ENCODE measurements at places on chromosomes 3 and 15.
A peak's percentile ranks its signal among the peaks of the same experiment; 100 is the strongest.

- no peak for DNase-seq
Observed at GRCh38 chr15:44620081-44620480, 43.4 kb downstream of the SPG11 start.

- no peak for DNase-seq
Observed at GRCh38 chr15:88828791-88829190, 25.6 kb downstream of the ACAN start.

DNA sequence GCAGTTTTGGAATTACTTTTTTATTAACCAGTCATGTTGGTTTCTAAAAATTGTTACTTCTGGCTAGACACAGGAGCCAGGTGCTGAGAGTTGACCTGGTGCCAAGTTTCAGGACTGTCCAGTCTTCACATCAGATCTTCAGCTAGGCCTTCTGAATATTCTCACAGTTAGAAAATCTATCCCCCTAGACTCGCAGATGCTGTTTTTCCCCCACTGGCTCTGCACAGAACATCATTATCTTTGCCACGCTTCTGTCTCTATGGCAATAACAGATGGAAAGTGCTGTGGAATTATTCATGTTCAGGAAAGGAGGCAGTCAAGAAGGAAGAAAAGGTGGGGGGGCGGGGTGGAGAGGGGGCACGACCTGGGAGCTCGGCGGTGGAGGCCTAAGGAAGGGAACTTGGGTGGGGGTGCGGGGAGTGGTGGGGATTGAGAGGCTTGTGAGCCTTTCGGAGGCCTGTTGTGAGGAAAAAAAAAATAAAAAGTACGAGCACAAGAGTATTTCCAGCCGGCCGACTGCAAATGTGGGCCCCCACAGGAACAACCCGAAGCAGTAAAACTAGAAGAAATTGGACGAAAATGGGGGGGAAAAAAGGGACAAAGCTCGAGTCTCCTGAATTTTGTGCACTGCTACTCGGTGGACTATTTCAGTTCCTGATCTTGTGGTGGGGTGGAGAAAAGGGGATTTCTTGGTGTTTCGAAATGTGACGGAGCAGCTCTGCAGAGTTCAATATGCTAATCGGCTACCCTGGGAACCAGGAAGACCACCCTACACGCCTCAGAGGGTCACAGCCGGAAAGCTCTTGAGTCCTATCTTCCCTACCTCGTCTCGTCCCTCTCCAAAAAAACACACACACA, 1.5 kb upstream of the SKIL start:
- DNase-seq = peak; percentile 46

GRCh38 chr3:42684632-42685362, 540 bp upstream of the KLHL40 start:
- DNase-seq = no peak

- no peak for DNase-seq
Observed at GRCh38 chr3:83461411-83461810, 1497.4 kb upstream of the CADM2 start.

- DNase-seq = peak; percentile 27
Observed at GRCh38 chr15:60720493-60721256, 241.7 kb upstream of the ICE2 start.

GRCh38 chr3:190385731-190386688, 2.0 kb upstream of the CLDN16 start:
- DNase-seq = no peak

GRCh38 chr15:65399997-65400396, 22.2 kb upstream of the IGDCC3 start:
- DNase-seq = no peak

DNA sequence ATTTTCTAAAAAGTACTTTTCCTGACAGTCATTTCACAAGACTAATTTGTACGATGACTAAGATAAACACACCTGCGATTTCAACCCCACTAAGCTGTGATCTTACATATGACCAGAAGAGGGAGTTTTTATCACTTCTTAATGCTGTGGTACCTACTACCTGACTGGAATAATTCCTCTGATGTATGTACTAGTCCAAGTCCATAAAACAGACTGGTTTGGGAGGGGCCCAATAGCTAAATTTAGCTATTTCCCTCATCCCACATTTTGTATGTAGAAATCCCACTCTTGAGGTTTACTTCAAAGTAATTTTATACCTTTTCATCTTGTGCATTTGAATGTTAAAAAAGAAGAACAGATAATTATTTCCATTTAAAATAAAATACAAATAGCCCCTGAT, 49.7 kb upstream of the SCAANT1 start:
- DNase-seq = peak; percentile 41

DNA sequence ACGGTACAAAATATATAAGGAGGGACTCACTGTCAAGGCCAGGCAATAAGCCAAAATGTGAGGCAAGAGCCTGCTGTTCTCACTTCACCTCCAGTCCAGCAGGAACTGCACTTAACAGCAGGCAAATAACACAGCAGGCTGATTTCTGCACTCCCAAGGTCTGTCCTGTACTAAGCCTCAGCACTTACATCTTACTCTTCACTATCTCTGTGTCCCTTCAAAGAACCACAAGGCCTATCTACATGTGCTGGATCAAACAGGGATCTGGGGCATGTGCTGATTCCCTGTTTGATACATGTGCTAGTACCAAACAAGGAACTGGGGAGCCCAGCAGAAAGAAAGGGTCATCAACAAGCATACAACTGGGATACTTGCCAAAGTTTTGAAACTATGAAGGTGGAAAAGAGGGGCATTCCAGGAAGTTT, 22.2 kb downstream of the UACA start:
- DNase-seq = no peak

DNA sequence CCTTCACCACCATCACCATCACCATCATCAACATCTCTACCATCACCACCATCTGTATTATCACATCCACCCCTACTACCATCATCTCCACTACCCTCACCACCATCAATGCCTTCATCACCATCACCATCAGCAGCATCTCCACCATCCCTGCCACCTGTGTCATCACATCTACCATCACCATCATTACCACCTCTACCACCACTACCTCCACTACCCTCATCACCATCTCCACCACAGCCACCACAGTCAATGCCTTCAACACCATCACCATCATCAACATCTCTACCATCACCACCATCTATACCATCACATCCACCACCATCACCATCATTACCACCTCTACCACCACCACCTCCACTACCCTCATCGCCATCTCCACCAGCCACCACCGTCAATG, 196.7 kb downstream of the SHQ1 start:
- DNase-seq = no peak

GRCh38 chr15:25799906-25800700, 63.0 kb downstream of the ATP10A start:
- DNase-seq = no peak

GRCh38 chr15:39345176-39345575, 235.7 kb upstream of the THBS1 start:
- no peak for DNase-seq

DNA sequence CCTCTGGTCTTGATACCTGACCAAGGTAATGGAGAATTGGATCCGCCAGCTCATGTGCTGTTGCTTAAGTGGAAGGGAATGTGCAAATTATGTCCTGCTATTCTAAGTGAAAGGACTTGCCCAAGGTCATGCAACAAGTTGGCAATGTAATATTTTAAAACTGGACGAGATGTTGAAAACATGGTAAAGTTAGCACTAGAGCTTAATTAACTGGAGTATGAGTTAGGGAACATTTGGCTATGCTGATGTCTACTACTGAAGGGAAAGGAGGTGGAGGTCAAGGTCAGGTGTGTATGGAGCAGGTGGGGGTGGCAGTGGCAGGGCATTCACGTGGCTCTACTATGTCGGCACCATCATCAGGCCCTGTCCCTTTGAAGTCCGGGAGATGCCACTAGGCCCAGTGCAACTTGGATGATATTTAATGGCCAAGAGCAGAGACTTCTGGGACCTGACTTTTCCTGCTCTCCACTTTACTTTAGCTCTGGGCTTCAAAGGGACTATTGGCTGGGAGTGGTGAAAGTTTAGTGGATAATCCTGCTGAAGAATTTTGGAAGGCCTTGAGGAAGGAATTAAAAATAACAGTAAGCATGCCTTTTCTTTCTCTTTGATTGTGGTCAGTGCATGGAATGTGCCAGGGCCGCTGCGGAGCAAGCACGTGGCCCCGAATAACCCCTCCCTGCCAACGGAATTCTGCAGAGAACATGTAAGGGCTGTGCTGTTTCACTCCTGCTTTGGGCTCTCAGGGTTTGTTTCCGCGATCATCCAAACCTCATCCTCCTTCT, 14.9 kb downstream of the SMAD3 start:
- no peak for DNase-seq

DNA sequence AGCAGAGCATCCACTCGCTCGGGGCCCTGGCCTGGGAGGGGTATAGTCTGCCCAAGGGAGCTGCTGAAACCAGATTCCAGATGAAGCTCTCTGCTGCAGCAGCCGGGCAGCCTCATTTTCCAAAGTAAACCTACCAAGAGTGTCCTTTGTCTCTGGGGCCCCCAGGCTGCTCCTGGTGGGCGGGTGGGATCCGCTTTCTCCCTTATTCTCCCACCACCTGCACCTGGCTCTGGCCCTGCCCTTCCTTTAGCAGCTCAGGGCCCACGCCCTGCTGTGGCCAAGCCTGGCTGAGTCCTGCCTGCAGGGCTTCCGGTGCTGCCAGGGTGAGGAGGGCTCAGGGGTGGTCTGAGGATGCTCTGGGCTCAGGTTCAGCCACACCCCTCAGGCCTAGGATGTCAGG, 13.0 kb downstream of the SCN5A start:
- no peak for DNase-seq

DNA sequence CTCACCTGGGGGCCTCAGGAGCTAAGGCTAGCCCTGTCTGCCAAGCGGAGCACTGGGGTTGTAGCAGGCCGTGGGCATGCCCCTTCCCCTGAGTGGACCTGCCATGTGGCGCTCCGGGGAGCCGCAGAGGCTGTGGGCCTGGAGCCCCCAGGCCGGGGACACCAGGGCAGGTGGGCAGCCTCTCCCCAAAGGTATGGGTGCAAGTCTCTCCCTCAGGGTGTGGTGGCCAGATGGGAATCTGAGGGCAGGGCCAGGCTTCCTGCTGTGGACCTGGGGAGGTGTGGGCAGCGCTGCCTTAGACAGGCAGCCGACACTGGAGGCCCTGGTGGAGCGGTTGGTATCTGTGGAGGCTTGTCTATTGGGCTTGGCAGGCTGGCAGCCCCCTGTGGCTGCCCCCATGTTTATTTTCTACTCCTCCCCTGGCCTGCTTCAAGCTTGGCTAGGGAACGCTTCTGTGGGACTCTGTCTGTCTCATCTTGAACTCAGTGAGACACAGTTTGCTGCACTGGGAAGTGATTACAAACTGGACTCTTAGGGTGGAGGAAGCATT, 5.9 kb downstream of the ACVR2B start:
- DNase-seq = peak; percentile 14

DNA sequence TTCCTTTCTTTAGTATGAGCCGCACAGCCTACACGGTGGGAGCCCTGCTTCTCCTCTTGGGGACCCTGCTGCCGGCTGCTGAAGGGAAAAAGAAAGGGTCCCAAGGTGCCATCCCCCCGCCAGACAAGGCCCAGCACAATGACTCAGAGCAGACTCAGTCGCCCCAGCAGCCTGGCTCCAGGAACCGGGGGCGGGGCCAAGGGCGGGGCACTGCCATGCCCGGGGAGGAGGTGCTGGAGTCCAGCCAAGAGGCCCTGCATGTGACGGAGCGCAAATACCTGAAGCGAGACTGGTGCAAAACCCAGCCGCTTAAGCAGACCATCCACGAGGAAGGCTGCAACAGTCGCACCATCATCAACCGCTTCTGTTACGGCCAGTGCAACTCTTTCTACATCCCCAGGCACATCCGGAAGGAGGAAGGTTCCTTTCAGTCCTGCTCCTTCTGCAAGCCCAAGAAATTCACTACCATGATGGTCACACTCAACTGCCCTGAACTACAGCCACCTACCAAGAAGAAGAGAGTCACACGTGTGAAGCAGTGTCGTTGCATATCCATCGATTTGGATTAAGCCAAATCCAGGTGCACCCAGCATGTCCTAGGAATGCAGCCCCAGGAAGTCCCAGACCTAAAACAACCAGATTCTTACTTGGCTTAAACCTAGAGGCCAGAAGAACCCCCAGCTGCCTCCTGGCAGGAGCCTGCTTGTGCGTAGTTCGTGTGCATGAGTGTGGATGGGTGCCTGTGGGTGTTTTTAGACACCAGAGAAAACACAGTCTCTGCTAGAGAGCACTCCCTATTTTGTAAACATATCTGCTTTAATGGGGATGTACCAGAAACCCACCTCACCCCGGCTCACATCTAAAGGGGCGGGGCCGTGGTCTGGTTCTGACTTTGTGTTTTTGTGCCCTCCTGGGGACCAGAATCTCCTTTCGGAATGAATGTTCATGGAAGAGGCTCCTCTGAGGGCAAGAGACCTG, 13.2 kb downstream of the GREM1 start:
- no peak for DNase-seq

DNA sequence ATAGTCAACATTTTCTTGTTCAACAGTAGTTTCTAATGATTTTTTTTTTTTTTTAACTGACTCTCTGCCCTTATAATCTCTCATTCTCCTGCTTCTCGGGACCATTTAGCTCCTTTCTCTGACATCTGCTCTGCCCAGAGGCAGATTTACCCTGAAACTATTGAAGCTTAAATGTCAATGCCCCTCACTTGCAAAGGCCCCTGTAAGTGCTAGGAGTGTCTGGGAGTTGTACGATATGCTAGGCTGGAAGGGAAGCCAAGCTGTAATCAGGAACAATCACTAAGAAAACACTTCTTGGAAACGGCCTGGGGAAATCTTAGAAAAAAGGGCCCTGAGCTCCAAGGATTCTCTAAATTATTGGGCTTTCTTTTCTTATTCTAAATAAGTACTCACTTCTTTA, 5.8 kb upstream of the PLOD2 start:
- no peak for DNase-seq

- no peak for DNase-seq
Observed at GRCh38 chr3:194730365-194730764, 44.7 kb downstream of the FAM43A start.

DNA sequence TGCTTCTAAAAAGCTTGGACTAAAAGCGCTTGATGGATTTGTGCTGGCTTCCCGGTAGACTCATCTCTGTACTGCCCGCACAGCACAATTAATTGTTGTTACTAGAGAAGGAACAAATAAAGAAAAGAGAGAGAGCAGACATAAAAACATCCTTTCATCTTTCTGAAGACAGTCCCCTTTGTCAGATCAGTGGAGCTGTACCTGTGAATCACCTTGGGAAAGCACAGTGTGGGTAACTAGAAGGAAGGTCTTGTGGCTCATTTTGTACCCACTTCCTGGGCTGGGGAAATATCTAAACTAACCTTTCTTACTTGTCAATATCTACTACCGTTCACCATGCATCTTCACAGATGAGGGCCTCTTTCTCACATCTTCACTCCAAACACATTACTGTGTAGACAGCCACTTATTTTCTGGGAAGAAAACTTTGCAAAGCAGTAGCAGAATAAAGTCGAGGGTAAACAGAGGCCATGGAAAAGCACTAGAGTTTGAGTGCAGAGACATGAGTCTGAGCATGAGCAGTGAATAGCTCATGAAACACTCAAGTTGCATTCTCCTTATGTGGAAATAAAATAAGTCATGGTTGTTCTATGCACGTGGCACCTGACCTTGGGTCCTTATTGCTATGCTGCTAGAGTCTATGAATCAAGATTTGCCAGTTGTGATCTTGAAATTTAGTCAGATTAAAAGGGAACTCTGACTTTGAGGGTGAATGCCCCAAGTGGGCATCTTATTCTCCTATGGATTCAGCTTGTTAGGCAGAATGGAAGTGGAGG, 169.3 kb downstream of the LPP start:
- no peak for DNase-seq

GRCh38 chr15:39699516-39700374, 82.9 kb downstream of the FSIP1 start:
- DNase-seq = no peak
